Colonic mucosa (tissue), 4 donors: ENCODE measurements at places on chromosomes 11 and 22. TPM values are rescaled to one million over a fixed set of nuclear protein-coding genes. Genes with fewer than 3 reads are reported as not detected.

H19 gene
- 4.7 TPM for total RNA-seq

CRYBA4 gene
- not detected for total RNA-seq

RAPSN gene
- not detected for total RNA-seq

OR8G5 gene
- total RNA-seq = not detected

ABTB2 gene
- total RNA-seq = 5.8 TPM

DNA sequence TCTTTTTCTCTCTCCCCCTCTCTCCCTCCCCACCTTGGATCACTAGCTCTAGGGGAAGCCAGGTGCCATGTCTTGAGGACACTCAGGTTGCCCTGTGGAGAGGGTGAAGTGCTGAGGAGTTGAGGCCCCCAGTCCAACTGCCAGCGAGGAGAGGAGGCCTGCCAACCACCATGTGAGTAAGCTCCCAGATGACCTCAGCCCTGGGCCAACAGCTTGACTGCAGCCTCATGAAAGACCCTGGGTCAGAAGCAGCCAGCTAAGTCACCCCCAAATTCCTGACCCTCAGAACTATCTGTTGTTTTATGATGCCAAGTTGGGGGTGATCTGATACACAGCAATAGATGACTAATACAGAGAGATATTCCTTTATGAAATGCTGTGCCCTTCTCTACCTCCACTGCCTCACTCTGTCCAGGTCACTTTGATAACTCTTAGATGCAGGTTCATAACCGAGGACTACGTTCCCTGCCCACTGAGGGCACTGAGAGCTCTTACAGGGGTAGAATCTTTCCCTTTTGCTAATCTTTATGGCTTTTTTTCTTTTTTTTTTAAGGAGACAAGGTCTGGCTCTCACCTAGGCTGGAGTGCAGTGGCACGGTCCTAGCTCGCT is 8.0 kb downstream of the ARFGAP3 start:
- H3K4me1 ChIP-seq = no peaks in the 10 kb centered on the region
- no peak overlapping the region for H3K27ac ChIP-seq
- no peaks in the 10 kb centered on the region for H3K36me3 ChIP-seq

- no peak for DNase-seq
- no peaks in the 10 kb centered on the region for H3K36me3 ChIP-seq
- H3K4me1 ChIP-seq = no peaks in the 10 kb centered on the region
Measured at GRCh38 chr11:111852103-111852502, 19.3 kb downstream of the ALG9 start.

- no peak overlapping the region for H3K4me3 ChIP-seq
- no peaks in the 10 kb centered on the region for H3K27me3 ChIP-seq
- no peak for DNase-seq
Measured at GRCh38 chr11:62195945-62196344, 5.9 kb downstream of the SCGB1D1 start.

DNA sequence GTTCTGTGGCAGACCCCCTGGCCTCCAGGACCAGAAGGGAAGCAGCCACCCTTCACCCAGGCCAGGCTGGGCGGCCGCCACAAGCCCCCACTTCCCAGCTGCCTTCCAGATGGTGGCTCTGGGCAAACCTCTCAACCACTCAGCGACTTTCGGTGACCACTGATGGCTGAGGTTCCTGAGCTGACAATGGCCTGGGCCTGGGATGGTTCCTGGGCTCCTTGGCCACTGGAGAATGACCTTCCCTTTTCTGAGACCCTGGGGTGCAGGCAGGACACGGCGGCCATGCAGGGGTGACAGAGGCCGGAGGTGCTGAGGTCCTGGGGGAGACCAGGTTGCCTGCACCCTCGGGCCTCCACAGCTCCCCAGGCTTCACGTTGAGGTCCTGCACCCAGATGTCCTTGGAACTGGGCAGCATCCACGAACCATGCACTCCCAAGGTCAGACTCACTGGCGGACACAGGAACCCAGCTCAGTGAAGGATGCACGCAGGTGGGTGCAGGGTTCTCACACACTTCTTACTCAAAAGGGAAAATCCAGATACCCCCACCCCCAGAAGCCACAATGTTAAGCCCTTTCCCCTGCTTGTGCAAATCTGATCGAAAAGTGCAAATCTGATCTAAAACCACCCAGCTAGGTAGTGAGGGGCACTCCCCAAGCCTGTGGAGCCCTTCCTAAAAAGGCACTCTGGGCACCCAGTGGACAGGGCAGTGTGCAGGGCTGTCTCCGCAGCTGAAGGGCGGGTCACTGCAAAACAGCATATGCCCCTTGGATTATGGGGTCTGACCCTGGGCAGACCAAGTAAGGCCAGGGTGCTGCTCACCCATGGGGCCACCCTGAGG is 13.9 kb upstream of the PHLDA2 start:
- H3K27ac ChIP-seq = no peak overlapping the region
- H3K4me1 ChIP-seq = peaks cover 30% of the 10 kb centered on the region
- no peak for DNase-seq
- H3K27me3 ChIP-seq = no peaks in the 10 kb centered on the region

GRCh38 chr22:45104313-45104712 is 59.4 kb upstream of the NUP50 start:
- H3K27me3 ChIP-seq = no peaks in the 10 kb centered on the region
- no peaks in the 10 kb centered on the region for H3K36me3 ChIP-seq
- no peak overlapping the region for H3K4me3 ChIP-seq

- no peaks in the 10 kb centered on the region for H3K27me3 ChIP-seq
- DNase-seq = no peak
- H3K4me1 ChIP-seq = no peaks in the 10 kb centered on the region
- no peak overlapping the region for H3K4me3 ChIP-seq
Measured at GRCh38 chr22:48088926-48089536, 1326.6 kb downstream of the TBC1D22A start.

- H3K4me1 ChIP-seq = no peaks in the 10 kb centered on the region
- no peaks in the 10 kb centered on the region for H3K36me3 ChIP-seq
- no peak for DNase-seq
- no peaks in the 10 kb centered on the region for H3K27me3 ChIP-seq
Measured at GRCh38 chr11:44467413-44467812, 98.0 kb upstream of the CD82 start.

- H3K4me1 ChIP-seq = no peaks in the 10 kb centered on the region
- H3K27ac ChIP-seq = no peak overlapping the region
- no peak overlapping the region for H3K4me3 ChIP-seq
Measured at GRCh38 chr11:6627762-6628241, 8.6 kb upstream of the TPP1 start.

GRCh38 chr11:128472128-128473089 is 114.9 kb downstream of the ETS1 start:
- no peaks in the 10 kb centered on the region for H3K27me3 ChIP-seq
- H3K27ac ChIP-seq = peak overlapping the region; percentile 60
- no peak for DNase-seq
- no peak overlapping the region for H3K4me3 ChIP-seq
- peaks cover 40% of the 10 kb centered on the region for H3K4me1 ChIP-seq

- H3K4me1 ChIP-seq = peaks cover 9% of the 10 kb centered on the region
- H3K36me3 ChIP-seq = no peaks in the 10 kb centered on the region
- no peak overlapping the region for H3K27ac ChIP-seq
- H3K4me3 ChIP-seq = no peak overlapping the region
Measured at GRCh38 chr11:126391286-126391954, 35.9 kb downstream of the ST3GAL4 start.

- no peak overlapping the region for H3K27ac ChIP-seq
- no peak for DNase-seq
Measured at GRCh38 chr11:66409226-66409625, 11.6 kb upstream of the NPAS4 start.

DNA sequence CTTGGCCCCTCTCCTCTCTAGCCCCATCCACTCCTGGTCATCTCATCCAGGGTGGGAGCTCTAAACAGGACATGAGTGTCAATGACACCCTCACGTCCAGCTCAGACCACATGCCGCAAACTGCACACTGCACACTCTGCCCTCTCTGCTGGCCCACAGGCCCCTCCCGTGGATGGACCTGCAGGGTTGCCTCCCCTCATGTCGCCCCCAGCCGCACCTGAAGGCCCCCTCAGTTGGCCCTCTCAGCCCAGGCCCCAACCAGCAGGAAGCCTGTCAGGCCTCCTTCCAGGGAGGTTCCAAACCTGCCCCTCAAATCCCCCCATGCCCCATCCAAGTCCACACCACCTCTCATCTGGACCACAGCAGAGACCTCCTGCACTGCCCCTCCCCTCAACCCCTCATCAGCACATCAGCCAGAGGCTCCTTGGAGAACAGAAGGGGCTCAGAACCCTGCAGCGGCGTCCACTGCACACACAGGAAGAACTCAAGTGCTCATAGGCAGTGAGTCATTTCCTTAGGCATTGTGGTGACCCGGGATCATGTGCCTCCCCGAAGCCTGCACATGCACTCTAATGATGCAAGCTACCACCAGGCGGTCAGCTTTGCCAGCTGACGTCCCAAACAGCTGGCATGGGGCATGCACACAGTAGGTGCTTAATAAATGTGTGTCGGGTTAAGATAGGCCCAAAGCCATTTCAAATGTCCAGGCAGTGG is 12.9 kb upstream of the CDKN1C start:
- H3K4me3 ChIP-seq = no peak overlapping the region
- no peaks in the 10 kb centered on the region for H3K36me3 ChIP-seq
- peak; percentile 58 for DNase-seq
- H3K4me1 ChIP-seq = peaks cover 10% of the 10 kb centered on the region
- peak overlapping the region; percentile 57 for H3K27ac ChIP-seq
- no peaks in the 10 kb centered on the region for H3K27me3 ChIP-seq

DNA sequence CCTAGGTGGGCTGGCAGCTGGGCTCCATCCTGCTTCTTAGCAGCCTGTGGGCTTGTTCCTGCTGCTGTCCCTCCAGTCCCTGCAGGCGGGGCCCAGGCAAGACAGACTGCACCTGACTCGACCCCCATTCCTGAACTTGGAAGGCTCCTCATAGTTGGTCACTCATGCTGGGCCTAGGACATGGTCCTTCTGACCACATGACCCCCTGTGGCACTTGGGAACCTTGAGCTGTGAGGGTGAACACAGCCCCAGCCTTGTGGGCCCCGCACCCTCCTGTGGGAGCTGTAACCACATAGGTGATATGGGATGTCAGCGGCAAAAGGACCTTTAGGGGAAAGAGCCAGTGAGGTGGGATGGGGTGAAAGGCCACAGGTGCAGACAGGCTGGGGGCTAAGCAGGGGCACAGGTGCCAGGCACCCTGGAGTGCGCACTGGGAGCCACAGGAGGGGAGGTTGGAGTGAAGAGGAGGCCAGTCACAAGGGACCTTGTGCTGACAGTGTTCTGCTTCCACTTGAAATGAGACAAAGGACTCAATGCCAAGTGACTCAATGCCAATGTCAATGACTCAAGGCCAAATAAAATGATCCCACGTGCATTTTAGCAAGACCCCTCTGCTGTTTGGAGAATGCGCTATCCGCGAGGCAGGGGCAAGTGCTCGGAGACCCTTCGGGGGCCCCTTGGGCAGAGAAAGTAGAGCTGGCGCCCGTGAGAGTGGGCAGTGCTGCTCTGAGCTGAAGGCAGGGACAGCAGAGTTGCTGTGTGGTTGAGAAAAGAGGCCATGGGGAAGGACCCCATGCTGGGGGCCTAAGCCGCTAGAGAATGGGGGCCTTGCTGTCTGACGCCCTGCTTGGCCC is 90.7 kb downstream of the MORC2 start:
- no peak overlapping the region for H3K4me3 ChIP-seq
- H3K36me3 ChIP-seq = no peaks in the 10 kb centered on the region
- no peaks in the 10 kb centered on the region for H3K4me1 ChIP-seq
- no peak overlapping the region for H3K27ac ChIP-seq
- DNase-seq = no peak
- H3K27me3 ChIP-seq = no peaks in the 10 kb centered on the region
